Stimulated activated CD4-positive, alpha-beta T cell treated with anti-CD3 and anti-CD28 coated beads, Interleukin-1b, Interleukin-23, amount 100 ng/mL, for 1 hour (primary cell): ENCODE measurements at places on chromosomes 5 and 9.

- DNase-seq, result no peak
Measured at GRCh38 chr9:82031538-82032280, 43.1 kb downstream of the SPATA31D1 start.

DNA sequence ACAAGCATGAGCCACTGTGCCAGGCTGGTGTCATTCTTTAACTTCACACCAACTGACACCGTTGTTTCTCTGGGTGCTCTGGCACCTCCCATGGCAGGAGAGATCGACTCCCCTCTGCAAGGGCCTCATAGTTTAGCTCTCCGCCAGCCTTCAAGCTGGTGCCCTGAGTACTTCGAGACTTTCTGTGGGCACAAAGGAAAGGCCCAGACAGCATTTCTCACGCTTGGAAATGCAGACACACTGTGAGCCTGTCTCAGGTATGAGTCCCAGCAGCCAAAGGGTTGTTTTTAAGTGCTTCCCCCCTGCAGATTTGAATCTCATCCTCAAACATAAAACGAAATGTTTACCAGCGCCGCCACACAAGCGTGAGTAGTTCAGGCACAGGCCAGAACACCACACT, 11.1 kb upstream of the TCF7 start:
- no peak for DNase-seq

DNA sequence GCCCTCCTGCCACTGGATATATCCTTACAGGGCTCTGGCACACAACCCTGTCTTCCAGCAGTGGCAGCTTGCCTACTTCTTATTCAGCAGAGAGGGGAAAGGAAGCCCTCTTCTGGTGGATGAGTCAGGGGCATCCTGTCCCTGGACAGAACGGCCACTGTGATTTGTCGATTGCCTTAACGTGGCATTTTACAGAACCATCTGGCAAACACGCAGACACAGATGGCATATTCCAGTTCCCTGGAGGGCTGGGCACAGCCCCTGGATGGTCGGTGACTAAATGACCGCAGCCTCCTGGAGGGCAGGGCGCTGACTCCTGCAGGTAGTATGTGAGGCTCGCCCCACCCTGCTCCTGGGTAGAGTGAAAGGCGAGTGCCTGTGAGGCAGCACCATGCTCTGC, 62.1 kb downstream of the DCP2 start:
- DNase-seq, result no peak

DNA sequence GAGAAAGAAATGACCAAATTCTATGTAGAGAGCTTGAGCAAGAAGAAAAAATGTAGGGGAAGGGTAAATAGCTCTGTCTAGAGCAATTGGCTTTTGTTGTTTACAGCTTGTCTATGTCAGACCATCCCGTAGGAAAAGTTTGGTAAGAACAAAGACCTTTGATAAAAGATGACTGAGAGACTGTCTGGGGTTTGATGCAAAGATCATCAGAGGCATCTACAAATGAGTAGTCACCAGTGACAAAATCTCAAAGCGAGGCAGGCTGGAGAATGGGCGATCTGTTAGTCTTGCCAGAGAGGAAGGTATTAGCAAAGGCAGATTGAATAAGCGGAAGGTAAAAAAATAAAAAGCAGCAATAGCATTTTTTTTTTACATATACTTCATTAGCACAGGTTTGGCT, 125.0 kb upstream of the RASGRF2 start:
- DNase-seq, result no peak

DNA sequence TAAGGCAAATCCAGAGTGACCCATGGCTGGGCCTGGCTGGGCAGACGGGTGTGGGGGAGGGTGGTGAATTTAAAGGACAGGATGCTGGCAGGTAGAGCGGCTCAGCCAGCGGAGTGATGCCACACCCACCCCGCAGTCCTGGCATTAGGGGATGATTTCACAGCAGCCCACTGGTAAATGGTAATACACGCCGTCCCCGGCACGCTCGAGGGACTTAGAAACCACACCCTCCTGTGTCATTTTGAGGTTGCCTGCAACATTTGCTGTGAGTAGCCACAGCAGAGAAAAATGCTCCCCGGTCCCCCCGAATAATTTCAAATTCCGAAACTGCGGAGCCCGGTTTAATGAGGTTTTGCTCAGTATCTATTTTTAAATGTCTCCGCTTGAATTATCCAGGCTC, 71.3 kb upstream of the FCN2 start:
- no peak for DNase-seq

- DNase-seq, result no peak
Measured at GRCh38 chr5:52725808-52726207, 61.9 kb upstream of the ITGA1 start.
